ENCODE measurements at places on chromosomes 6 and 20. TPM values are rescaled to one million over a fixed set of nuclear protein-coding genes. Genes with fewer than 3 reads are reported as not detected.

DNA sequence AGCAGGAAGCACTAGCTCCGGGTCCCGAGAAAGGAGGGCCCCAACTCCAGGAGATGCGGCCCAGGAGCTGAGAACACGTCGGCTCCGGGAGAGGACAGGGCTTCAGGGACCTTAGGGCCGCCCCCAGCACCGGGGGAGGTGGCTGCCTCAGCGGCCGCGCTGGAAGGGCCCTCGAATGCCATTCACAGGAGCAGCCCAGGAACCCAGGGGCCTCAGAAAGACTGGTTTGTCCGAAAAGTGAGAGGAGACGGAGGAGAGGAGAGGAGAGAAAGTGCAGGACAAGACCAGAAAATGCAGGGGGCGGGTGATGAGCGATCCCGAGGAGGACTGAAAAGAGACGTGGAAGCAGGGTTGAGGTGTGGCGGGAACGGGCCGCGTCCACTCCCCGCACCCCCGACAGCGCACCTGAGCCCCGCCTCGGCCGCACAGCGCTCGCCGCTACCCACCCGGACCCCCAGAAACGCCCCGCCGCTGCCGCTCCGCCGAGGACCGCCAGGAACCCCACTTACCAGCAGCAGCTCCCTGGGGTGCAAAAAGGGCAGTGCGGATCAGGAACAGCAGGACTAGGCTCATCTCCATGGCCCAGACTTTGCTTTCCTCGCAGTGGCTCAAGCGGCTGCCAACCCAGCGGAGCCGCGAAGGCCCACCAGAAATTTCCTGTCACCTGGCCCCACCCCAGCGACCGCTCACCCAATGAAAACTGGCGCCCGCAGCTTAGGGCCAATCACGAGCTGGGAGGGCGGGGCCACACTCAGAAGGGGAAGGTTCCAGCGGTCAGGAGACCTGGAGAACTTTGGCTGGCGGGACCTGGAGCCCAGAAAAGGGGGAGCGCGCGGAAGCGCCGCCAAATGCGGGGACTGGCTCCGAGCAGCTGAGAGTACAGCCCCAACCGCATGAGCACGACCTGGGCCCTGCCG lies 25.4 kb downstream of the HLA-F start:
- peak; percentile 75 for DNase-seq

DNA sequence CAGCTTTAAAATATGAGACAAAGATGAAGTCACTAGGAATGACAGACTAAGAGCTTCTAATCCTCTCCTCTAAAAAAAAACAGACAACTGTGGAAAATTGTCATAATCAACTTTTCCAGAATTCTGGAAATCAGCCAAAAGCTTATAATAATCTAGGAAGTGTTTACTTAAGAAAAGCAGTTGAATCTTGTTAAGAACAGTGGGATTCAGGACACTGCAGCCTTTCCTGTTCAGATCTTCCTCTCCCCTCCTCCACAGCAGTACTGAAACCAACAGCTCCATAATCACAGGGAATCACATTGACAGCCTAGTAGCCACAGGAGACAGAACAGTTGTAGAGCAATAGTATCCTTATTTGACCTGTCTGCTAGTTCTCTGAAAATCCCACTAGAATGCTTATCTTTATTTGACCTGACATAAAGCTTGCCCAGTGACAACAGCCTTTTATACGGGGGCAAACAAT lies 41.6 kb downstream of the IBTK start:
- DNase-seq = no peak

- DNase-seq = no peak
Observed at GRCh38 chr6:37897818-37898515, 78.4 kb downstream of the ZFAND3 start.

DNA sequence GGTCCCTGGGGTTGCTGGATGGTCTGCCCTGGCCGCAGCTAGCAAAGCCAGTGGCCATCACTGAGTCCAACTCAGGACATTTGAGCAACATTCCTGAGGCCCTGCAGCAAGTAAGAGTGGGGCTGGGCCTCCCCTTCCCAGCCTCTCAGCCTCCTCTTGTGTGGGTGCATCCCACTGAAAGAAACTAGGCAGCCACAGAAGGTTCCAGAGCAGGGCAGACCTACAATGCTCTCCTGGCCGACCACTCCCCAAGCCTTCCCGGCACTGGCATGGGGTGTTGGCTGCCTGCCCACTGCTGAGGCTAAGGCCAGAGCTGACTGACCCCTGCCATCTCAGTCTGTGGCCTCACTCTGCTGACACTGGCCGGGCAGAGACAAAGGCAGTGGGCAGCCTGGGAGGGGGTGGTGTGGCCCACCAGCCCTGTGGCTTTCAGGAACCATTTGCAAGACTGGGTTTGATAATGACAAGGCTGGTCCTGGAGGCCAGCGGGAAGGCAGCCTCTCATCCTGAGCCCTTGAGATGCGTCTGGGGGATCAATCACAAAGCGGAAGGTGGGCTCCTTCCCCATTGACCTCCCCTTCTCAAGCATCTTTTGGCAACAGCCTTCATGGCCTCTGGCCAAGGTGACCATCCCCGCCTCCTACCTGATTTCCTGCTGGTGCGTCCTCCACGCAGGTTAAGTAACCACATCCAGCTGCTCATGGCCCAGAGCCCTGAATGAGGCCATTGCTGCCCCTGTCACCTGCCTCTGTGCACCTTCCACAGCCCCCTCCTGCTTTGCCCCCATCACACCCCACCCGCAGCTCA lies 9.6 kb downstream of the DLGAP4 start:
- no peak for DNase-seq

GRCh38 chr6:139423971-139424667 lies 49.7 kb upstream of the CITED2 start:
- DNase-seq = no peak

DNA sequence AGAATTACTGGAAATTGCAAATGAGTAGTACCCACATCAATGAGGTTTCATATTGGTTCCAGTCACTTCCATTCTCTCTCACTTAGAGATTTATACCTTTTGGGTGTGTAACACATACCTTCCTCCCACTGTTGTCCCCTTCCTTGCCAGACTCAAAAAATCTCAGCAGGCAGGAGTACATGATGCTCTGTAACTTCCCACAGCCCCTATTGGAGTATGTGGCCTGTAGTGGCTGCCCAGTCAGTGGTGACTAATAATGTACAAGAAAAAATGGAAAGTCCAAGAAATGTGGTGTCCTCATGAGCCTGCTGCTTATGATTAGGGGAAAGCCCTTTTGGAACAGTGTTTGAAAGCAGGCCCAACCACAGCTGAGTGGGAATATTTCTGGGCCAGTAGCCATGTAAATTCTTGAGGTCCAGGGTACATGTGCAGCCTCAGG lies 312.0 kb downstream of the ZFAND3 start:
- no peak for DNase-seq

DNA sequence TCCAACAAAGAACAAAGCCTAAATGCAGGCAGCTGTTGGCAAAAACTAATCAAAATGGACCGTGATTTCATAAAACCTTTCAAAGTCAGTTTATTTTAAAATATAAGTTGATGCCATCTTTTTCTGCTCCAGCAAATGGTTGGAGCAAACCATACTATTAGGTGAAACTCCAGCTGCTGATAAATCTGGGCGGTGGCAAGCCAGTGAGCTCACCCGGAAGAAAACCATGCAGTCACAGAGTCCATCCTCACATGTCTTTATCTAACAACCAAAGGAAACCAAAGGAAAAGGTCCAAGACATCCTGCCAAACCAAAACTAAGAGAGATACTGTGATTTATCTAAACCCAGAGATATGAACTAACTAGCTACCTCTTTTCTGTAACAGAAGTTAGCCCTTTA lies 72.6 kb downstream of the HIVEP2 start:
- no peak for DNase-seq

DNA sequence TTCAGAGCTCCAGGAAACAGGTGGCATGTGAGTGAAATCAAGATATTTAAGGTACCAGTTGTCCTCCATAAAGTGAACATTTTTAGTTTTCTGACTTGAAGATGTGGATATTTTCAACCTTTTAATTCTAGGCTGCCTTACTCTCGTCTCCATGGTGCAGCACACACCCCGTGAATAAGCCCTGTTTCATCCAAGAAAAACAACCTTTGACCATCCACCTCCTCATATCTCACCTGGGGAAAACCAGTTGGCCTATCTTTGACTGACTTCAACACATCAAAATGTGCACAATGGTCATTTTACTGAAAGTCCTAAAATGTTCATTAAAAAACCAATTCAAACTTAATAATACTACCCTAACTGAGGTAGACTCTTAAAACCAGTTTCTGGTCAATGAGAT lies 73.8 kb upstream of the CD2AP start:
- no peak for DNase-seq

DNA sequence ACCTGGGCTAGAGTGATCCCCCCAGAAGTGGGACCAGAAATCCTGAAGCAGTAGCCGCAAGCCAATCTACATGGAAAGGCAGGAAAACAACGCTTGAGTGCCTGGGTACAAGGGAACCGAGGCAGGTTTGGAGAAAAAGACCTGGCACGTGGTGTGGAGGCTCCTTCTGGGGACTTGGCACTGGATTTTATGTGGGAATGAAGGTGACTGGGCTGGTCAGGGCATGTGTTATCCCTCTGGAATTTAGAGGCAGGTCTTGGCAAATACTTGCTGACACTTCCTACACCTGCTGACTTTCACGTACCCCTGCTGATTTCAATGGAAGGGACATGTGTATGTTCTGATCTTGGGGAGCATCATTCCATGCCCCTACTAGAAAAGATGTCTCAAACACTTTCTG lies 25.0 kb upstream of the FAM217A start:
- no peak for DNase-seq

GRCh38 chr20:9981829-9982228 lies 53.0 kb upstream of the ANKEF1 start:
- no peak for DNase-seq

- no peak for DNase-seq
Observed at GRCh38 chr6:109512271-109512817, 29.3 kb upstream of the ZBTB24 start.

GRCh38 chr6:22737331-22737730 lies 168.0 kb downstream of the HDGFL1 start:
- no peak for DNase-seq

DNA sequence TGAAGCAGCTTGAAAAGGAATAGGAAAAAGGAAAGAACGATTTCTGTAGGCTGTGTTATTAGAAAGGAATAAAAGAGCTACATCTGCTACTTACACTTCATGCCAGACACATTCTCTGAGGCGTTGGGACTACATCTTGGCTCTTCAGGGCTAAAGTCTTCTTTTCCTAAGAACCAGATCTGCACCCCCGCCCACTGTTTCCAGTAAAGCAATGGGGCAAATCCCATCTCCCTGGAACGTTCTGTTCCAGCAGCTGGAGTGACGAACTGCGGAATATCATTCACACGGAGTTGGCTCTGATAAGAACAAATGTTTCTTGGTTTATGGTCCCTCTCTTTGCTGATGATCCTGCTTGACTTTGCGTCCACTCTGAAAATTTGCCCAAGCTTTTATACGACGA lies 26.9 kb downstream of the FAM50B start:
- no peak for DNase-seq

The OR11A1 gene
- total RNA-seq = not detected

The GPX5 gene
- not detected for total RNA-seq

The LAMA5 gene
- 0.84 TPM for total RNA-seq

The FAM83C gene
- total RNA-seq = not detected

The OR10C1 gene
- total RNA-seq = not detected
